Caco-2 (cell line): ENCODE measurements at places on chromosomes 12 and 14. TPM values are rescaled to one million over a fixed set of nuclear protein-coding genes. Genes with fewer than 3 reads are reported as not detected.

HOXC6 gene
- total RNA-seq = 10.2 and 12.1 TPM in 2 replicates

YY1 gene
- total RNA-seq = 91.0 and 94.1 TPM in 2 replicates

GRCh38 chr12:54430471-54431069, 11.5 kb upstream of the ITGA5 start:
- H3K27me3 ChIP-seq = no peaks in the 10 kb centered on the region
- peaks cover 7% of the 10 kb centered on the region; the same call in 1 of the 2 replicates for H3K4me1 ChIP-seq
- no peak overlapping the region for H3K4me3 ChIP-seq
- no peak overlapping the region for H3K27ac ChIP-seq
- no peaks in the 10 kb centered on the region for H3K36me3 ChIP-seq
- no peak for DNase-seq

- no peaks in the 10 kb centered on the region for H3K4me1 ChIP-seq
- no peaks in the 10 kb centered on the region for H3K36me3 ChIP-seq
- no peak overlapping the region for H3K4me3 ChIP-seq
- DNase-seq = no peak
- H3K27me3 ChIP-seq = no peaks in the 10 kb centered on the region; the same call in 1 of the 2 replicates
- no peak overlapping the region for H3K27ac ChIP-seq
Measured at GRCh38 chr12:97118796-97119375, 211.8 kb downstream of the NEDD1 start.

PLEKHD1 gene
- total RNA-seq = 0.42 and 0.50 TPM in 2 replicates

- no peaks in the 10 kb centered on the region for H3K27me3 ChIP-seq
- H3K27ac ChIP-seq = no peak overlapping the region
- H3K36me3 ChIP-seq = no peaks in the 10 kb centered on the region
- no peak for DNase-seq
- H3K4me3 ChIP-seq = no peak overlapping the region
- peaks cover 3% of the 10 kb centered on the region; the same call in 1 of the 2 replicates for H3K4me1 ChIP-seq
Measured at GRCh38 chr12:49549735-49550692, 11.2 kb downstream of the KCNH3 start.

DNA sequence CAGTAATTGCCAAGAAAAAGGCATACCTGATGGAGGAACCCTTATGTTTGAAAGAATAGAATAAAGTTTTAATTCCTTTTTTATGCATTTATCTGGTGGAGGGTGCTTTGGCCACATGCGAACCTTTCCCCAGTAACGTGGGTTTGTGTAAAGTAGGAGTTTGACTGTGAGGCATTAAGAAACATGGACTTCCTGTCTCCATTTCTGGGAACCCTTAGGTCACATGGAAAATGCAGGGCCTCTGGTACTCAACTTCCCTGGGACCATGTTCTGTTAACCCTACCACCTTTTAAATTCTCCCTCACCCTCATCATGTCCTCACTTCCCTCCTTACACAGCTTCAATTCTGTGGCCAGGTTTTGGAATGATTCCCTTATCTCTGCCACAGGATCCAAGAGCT, 80.3 kb downstream of the PPM1A start:
- H3K4me3 ChIP-seq = no peak overlapping the region
- no peak overlapping the region for H3K27ac ChIP-seq
- DNase-seq = no peak
- no peaks in the 10 kb centered on the region for H3K4me1 ChIP-seq

GRCh38 chr14:23071921-23072539, 14.7 kb upstream of the CDH24 start:
- peak overlapping the region; percentile 93 for H3K27ac ChIP-seq
- H3K4me1 ChIP-seq = peaks cover 27% of the 10 kb centered on the region
- H3K36me3 ChIP-seq = peaks cover 11% of the 10 kb centered on the region

METTL1 gene
- total RNA-seq = 34.1 and 37.8 TPM in 2 replicates

GALNT16 gene
- 3.2 and 3.8 TPM in 2 replicates for total RNA-seq

- no peak overlapping the region for H3K4me3 ChIP-seq
- no peak overlapping the region for H3K27ac ChIP-seq
- DNase-seq = no peak
Measured at GRCh38 chr14:106530423-106531107, 1004.2 kb downstream of the TMEM121 start.

- peaks cover 36% of the 10 kb centered on the region for H3K4me1 ChIP-seq
- no peaks in the 10 kb centered on the region for H3K36me3 ChIP-seq
- no peaks in the 10 kb centered on the region for H3K27me3 ChIP-seq
- no peak for DNase-seq
- H3K4me3 ChIP-seq = no peak overlapping the region
Measured at GRCh38 chr12:65016881-65017650, 104.0 kb downstream of the WIF1 start.

- no peak overlapping the region for H3K27ac ChIP-seq
- H3K4me1 ChIP-seq = peaks cover 6% of the 10 kb centered on the region; the same call in 1 of the 2 replicates
- no peaks in the 10 kb centered on the region for H3K27me3 ChIP-seq
Measured at GRCh38 chr12:91140026-91140931, 29.0 kb upstream of the LUM start.

CIT gene
- 55.9 and 62.3 TPM in 2 replicates for total RNA-seq

DNA sequence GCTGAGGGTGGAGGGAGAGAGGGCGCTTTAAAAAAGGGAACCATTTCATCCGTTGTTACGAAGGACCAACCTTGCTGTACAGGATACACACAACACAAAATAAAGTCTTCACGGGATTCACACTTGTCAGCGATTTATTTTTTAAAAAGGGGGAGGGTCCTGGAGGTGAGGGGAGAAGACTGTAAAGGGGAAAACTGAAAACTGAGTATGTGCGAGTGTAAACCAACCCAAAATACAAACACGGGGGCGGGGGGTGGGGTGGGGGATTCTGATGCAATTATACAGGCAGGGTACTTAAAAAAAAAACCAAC, 499 bp upstream of the PRKAG1 start:
- H3K27ac ChIP-seq = peak overlapping the region; percentile 98
- H3K4me3 ChIP-seq = peak overlapping the region; percentile 73
- DNase-seq = no peak
- H3K36me3 ChIP-seq = no peaks in the 10 kb centered on the region
- no peaks in the 10 kb centered on the region for H3K27me3 ChIP-seq

RAD51AP1 gene
- total RNA-seq = 86.2 and 87.4 TPM in 2 replicates

DNA sequence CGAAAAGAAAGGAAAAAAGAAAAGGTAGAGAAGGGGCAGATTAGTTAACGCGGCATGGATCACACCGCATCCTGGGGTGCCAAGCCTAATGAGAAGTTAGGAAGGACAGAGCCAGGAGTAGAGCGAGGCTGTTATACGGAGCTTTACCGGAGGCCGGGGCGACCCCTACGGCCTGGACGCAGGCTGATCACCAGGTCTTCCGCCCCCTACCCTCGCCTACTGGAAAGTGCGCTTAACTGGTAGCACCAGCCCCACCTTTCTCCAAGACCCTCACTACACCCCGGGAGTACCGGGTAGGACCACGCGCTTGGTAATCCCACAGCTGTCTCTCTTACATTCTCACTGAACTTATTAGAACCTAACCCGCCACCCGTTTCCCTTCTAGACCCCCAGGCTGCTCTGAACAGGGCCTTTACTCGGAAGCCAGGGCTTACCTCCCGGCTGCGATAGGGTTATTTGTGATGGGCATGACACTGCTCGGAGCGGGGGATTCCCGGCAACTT, 33.8 kb downstream of the WBP11 start:
- H3K4me3 ChIP-seq = peak overlapping the region; percentile 96
- H3K36me3 ChIP-seq = peaks cover 2% of the 10 kb centered on the region; the same call in 1 of the 2 replicates
- peak; percentile 69 for DNase-seq
- no peaks in the 10 kb centered on the region for H3K27me3 ChIP-seq

DNA sequence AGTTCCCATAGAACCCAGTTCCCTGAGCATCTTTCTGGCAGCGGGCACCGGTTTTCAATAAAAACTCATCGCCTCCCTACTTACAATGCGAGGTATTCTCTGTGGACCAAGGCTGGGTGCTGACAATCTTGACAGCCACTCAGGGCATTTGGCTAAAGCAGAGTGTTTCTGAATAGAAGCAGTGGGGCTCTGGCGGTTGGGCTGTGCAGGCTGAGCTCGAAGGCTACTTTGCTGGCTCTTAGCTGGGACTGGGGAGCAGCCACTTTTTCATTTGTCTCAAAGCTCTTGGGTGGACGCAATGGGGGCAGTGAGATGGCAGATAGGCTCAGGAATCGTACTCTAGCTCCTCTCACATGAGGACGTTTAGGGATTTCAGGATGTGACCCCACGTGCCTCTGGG, 151.8 kb downstream of the UNC79 start:
- H3K4me1 ChIP-seq = no peaks in the 10 kb centered on the region
- DNase-seq = no peak
- H3K27me3 ChIP-seq = no peaks in the 10 kb centered on the region

- H3K4me3 ChIP-seq = no peak overlapping the region
- no peak overlapping the region for H3K27ac ChIP-seq
- H3K36me3 ChIP-seq = no peaks in the 10 kb centered on the region
- DNase-seq = no peak
- H3K27me3 ChIP-seq = no peaks in the 10 kb centered on the region
Measured at GRCh38 chr14:58309086-58309485, 10.7 kb downstream of the ARID4A start.
